ENCODE measurements at places on chromosomes 3 and 15.

GRCh38 chr3:33096093-33096868 lies 665 bp downstream of the GLB1 start:
- peak; percentile 21 for DNase-seq

DNA sequence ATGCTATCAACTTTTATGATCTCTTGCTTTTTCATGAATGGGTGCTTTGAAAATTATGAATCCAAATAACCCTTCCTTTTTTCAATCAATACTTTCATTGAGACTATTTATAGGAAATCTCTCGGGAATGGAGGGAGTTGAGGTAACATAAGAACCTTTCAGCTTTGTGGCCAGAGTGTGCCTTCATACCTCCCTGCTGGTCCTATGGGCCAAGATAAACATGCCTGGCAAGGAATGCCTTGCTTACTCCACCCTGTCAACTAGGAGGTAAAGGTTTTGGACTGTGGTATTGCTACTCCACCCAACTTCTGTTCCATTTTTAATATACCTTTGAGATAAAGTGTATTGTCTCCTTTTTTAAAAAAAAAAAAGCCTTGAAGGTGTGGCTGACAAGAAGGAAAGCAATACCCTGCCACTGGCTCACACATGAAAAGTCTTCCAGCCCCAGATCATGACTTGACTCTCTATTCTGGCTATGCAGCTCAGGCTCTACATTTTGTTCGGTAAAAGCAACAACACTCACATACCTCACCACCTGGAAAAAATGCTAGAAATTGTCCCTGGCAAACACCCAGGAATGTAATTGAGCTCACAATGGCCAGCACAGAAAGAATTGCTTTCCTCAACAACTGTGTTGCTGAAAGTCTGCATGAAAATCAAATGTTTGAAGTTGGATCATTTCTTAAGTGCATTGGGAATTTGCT lies 35.8 kb downstream of the COL8A1 start:
- no peak for DNase-seq

DNA sequence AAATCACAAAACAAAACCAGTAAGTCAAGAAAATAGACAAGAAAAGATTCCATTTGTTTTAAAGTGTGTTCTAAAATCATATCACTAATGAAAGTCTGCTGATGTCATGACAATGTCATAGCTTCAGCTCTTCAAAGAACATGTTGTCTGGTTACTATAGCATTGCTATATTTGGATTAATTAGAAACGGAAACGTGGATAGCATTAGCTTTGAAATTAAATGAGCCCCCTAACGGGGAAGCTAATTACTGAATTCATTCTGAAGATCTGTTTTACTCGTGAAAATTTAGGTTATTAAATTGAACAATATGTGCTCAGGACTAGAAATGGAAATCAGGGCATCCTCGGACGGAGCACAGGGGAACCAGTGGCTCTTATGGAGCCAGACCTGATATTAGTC lies 316.7 kb upstream of the AGTR1 start:
- DNase-seq, result no peak

GRCh38 chr3:128794067-128794768 lies 68.2 kb downstream of the RAB7A start:
- no peak for DNase-seq

- DNase-seq, result no peak
Observed at GRCh38 chr15:42138968-42139386, 17.5 kb downstream of the PLA2G4F start.

- no peak for DNase-seq
Observed at GRCh38 chr15:71312731-71313460, 197.6 kb downstream of the THSD4 start.

- no peak for DNase-seq
Observed at GRCh38 chr3:143084856-143085731, 34.5 kb upstream of the CHST2 start.

- no peak for DNase-seq
Observed at GRCh38 chr3:179375091-179375999, 27.8 kb downstream of the MFN1 start.

DNA sequence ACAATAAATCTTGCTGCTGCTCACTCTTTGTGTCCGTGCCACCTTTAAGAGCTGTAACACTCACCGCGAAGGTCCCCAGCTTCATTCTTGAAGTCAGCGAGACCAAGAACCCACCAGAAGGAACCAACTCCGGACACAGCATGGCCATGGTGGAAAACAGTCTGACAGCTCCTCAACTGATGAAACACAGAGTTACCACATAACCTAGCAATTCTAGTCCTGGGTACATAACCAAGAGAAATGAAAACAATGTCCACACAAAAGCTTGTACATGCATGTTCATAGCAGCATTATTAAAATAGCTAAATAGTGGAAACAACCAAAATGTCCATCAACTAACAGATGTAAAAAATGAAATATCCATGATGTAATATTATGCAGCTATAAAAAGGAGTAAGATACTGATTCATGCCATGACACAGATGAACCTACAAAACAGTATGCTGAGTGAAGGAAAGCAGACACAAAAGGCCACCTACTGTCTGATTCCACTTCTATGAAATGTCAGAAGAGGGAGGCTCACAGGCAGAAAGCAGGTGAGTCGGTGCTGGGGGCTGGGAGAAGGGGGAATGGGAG lies 36.8 kb downstream of the VGLL4 start:
- no peak for DNase-seq

DNA sequence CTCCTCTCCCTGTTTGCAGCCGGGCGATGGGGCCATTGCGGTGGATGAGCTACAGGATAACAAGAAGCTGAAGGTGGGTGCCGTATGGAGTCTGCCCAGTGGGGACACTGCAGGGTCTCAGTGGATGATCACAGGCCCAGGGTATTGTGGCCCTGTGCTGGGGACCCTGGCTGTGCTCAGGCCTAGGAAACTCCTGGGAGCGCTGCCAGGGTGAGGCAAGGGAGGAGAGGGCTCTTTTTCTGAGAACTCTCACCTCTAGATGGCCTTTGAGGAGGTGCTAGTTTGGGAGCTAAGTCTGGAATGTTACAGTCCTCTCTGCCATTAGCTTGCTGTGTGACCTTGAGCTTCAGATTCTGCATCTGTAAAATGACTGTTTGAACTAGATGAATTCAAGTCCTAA lies 16.4 kb downstream of the SLC24A1 start:
- no peak for DNase-seq

DNA sequence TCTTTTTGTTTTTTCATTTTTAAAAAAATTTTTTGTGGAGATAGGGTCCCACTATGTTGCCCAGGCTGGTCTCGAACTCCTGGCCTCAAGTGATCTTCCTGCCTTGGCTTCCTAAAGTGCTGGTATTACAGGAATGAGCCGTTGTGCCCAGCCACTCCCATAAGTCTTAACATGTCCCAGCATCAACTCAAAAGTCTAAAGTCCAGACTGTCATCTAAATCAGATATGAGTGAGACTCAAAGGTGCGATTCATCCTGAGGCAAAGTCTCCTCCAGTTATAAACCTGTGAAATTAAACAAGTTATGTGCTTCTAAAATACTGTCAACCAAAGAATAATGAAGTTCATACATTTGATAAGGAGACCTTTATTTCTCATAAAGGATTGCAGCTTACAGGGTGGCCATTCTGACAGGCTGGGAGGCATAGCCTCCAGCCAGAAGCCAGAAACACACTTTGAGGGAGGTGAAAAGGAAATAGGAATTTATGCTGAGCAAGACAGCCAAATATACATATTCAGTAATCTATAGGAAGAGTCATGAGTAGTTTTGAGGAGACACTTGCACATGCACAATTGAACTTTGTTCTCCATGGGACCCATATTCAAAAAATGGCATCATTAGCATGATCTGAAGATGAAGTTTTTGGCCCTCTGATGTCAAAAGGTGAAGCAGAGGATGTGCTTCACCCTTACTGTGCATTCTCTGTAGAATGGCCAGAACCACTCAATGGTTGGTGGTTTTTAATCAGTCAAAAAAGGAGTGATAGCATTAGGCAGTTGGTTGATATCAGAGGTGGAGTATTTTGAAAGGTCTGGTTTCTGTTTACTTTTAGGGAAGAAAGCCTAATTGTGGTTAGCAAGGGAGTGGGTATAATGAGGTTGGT lies 11.0 kb upstream of the ZNF662 start:
- no peak for DNase-seq

GRCh38 chr3:108501535-108501934 lies 8.9 kb downstream of the MYH15 start:
- no peak for DNase-seq

- DNase-seq, result no peak
Observed at GRCh38 chr3:41630708-41631107, 331.2 kb downstream of the ULK4 start.

- DNase-seq, result no peak
Observed at GRCh38 chr3:145357453-145357852, 803.5 kb downstream of the PLOD2 start.

DNA sequence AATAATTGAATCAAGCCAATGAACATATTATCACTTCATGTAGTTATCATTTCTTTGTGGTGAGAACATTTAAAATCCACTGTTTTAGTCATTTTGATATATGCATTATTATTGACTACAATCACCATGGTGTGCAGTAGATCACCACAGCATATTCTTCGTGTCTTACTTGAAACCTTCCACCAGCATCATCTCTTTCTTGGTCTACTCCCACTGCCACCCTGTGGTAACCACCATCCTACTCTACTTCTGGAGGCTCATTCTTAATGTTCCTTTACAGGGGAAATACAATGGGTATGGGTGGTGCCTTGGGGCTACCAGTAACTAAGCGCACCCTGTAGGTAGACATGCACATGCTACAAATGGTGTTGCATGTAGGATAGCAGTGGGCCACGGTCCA lies 25.4 kb downstream of the PXK start:
- no peak for DNase-seq

DNA sequence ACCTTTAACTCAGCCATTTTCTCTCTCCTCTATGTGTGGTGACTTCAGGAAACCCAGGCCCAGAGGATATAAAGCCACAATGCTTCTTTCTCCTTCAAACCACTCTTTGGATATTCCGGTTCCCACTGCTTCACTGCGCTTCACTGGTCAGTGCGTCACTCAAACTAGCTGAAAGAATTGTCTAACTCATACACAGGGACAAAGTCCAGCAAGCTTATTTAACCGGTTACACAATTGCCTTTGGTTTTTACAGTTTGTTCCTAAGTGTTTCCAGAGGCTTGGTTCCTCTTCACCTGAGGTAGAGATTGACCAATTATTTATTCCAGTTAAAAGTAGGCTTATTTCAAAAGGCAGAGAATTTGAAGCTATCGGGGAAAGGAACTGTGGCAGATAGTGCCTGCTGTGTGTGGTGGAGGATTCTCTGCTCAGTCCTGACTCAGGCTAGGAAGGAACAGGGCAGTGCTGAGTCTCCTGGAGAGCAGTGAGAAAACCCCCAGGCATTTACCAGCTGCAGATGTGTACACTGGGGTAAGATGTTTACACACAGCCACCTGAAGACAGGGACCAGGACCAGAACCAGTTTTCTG lies at the start of gene HGD:
Gene HGD, minus strand, starts transcription at position 145 of the 587 bp plus-strand sequence. Its CDS starts 128 bp downstream, at position 17.
- DNase-seq, result no peak

DNA sequence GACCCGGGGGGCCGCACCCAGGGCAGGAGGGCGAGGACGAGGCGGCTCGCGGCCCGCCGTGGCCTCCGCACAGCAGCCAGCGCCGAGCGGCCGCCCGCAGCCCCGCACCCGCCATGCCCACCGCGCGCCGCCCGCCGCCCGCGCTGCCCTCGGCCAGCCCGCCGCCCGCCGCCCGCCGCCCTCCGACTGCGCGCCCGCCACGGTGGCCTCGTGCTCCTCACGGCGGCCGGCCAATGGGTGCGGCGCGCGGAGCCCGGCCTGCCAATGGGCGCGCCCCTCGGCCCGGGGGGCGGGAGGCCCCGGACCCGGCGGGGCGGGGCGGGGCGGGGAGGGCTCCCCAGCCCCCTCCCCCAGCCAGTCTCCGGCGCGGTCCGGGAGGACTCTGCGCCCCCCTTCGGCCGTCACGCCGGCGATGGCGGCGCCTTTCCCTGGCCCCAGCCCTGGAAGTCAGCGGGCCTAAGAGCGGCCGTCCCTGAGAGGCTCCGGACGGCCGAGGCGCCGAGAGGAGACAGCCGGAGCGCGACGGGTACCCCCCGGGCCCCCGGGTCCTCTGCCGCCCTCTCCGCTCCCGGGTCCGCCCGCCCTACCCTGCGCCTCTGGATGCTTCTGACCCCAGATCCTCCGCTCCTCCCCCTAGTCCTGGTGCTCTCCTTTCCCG lies at the start of gene NT5DC2:
Gene NT5DC2, minus strand, starts transcription at position 235 of the 658 bp plus-strand sequence. Its CDS starts 120 bp downstream, at position 115.
- DNase-seq, result no peak

DNA sequence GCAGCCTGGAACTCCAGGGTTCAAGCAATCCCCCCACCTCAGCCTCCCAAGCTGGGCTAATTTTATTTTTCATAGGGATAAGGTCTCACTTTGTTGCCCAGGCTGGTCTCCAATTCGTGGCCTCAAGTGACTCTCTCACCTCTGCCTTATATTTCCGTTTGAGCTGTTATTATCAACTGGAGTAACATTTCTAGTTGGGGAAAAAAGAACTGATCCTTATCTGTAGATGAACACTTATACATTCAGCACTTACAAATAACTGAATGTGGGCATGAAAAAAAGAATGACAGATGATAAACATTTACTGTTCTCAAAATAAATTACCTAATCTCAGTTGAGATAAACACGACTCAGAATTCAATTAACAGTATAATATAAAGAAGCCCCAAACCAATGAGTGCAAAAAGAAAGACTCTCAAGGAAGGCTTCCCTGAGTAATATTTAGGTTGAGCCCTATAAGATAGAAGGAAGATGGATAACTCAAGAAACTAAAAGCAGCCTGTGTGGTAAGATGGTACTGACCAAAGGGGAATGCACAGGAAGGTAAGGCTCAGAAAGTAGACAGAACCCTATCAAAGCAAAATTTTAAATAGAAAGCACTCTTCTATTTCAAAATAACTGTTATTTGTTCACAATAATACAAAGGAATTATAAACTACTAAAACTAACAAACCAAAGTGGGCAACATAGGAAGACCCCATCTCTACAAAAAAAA lies 11.8 kb downstream of the UBE3A start:
- no peak for DNase-seq

GRCh38 chr3:49654955-49655556 lies 19.1 kb upstream of the APEH start:
- DNase-seq, result no peak

DNA sequence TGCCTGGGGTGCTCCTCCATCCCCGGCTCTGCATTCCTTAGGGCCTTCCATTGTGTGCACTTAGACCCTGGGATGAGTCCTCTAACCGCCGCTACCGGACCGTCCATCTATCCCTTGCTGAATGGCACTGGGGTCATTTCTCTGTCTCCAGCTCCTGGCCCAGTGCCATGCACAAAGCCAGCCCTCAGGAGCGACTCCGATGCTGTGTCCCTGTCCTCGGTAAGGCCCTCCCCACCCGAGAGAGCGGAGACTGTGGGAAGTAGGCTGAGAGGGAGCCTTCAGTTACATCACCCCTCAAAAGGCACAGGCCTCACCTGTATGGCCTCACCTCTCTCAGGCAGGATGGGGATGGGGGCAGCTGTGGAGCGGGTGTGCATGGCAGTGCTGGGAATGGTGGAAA lies 33.8 kb downstream of the MUC4 start:
- DNase-seq, result no peak

GRCh38 chr15:36888011-36888992 lies 212.0 kb downstream of the MEIS2 start:
- no peak for DNase-seq

GRCh38 chr3:146739203-146739671 lies 134.1 kb upstream of the PLSCR5 start:
- DNase-seq, result no peak

- DNase-seq, result no peak
Observed at GRCh38 chr3:16112910-16113504, 61.5 kb upstream of the GALNT15 start.

GRCh38 chr3:5160940-5161858 lies 26.3 kb upstream of the EDEM1 start:
- DNase-seq, result peak; percentile 10
